Ovary (tissue), 10 donors: ENCODE measurements at places on chromosomes 13 and 19. TPM values are rescaled to one million over a fixed set of nuclear protein-coding genes. Genes with fewer than 3 reads are reported as not detected.

GRCh38 chr13:45361596-45362206 lies 20.7 kb upstream of the TPT1 start:
- DNase-seq: no peak
- H3K4me3 ChIP-seq: no peak overlapping the region
- no peaks in the 10 kb centered on the region for H3K4me1 ChIP-seq
- H3K27me3 ChIP-seq: no peaks in the 10 kb centered on the region
- no peak overlapping the region for H3K27ac ChIP-seq

- no peaks in the 10 kb centered on the region for H3K36me3 ChIP-seq
- no peak overlapping the region for H3K27ac ChIP-seq
- no peaks in the 10 kb centered on the region for H3K27me3 ChIP-seq
- no peak for DNase-seq
- H3K4me1 ChIP-seq: peaks cover 4% of the 10 kb centered on the region
- no peak overlapping the region for H3K4me3 ChIP-seq
These were observed 49.0 kb downstream of the ARHGEF18 start for GRCh38 chr19:7397687-7398086.

Gene KIR3DL2
- not detected for total RNA-seq

GRCh38 chr19:40266119-40266518 lies 19.0 kb downstream of the AKT2 start:
- no peak overlapping the region for H3K4me3 ChIP-seq
- no peaks in the 10 kb centered on the region for H3K27me3 ChIP-seq
- peaks cover 7% of the 10 kb centered on the region for H3K4me1 ChIP-seq

GRCh38 chr19:9175326-9175725 lies 3.5 kb upstream of the OR7D2 start:
- H3K27ac ChIP-seq: no peak overlapping the region
- no peaks in the 10 kb centered on the region for H3K36me3 ChIP-seq
- no peak for DNase-seq
- no peak overlapping the region for H3K4me3 ChIP-seq
